Stimulated activated naive CD8-positive, alpha-beta T cell treated with anti-CD3 and anti-CD28 coated beads, Interleukin-15, Interleukin-2, amounts not matched to agents 100 U/mL and 50 U/mL, for 24 hours (primary cell): ENCODE measurements at places on chromosomes 6 and 20.

DNA sequence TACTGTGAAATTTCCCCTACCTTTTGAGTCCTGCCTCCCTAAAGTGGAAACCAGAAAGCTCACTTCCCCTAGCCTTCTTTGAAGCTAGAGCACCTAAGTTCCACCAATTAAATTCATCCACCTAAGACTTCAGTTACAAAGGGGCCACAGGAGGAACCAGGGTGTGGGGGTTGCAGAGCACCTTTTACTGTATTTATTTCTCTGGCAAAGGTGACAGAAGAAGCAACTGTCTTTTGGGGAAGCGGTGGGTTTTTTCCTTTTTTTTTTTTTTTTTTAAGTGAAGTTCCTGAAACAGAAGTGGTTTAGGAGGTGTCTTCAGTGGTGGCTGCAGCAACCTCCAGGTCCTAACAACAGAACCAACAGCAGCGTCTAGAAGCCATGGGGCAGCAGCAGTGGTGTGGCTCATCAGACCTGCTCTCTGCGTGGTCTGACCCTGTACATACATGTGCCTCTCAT is 13.1 kb downstream of the PSMB9 start:
- DNase-seq = no peak

DNA sequence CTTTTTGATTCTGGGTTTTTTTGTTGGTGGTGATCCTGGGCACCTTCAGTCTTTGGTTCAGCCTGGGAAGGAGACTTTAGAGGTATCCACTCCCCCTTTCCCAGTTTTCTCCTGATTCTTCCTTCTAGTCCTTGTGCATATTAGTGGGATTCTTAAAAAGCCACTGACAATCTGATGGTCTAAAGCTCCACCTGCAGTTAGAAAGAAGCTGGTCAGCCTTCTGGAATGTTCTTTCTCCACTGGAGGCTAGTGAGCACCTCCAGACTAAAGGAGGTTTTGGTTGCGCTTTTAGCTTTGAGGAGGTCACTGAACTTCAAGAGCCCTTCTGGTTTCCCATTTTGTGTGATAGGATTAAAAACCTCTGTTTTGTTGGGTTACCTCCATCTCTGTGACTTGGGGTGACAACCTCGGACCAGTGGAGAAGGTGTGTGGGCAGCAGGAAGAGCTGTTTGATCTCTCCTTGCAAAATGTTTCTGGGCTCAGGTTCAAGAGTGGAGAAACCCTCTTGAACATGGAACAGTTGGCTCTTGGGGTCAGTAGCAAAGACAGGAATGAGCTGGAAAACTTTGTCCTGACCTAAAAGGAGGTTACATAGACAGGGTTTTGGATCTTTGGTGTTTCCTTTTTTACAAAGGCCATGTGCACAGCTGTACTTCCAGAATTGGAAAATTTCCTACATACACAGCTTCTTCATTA is 29.0 kb downstream of the JARID2 start:
- no peak for DNase-seq

- DNase-seq = no peak
These were observed 36.9 kb downstream of the SLC24A3 start for GRCh38 chr20:19249106-19249879.

- no peak for DNase-seq
These were observed 111.2 kb downstream of the EDN3 start for GRCh38 chr20:59411589-59411988.

- no peak for DNase-seq
These were observed 48.2 kb downstream of the SIRPA start for GRCh38 chr20:1943275-1944002.

- no peak for DNase-seq
These were observed 28.4 kb upstream of the LY86 start for GRCh38 chr6:6559994-6560570.

DNA sequence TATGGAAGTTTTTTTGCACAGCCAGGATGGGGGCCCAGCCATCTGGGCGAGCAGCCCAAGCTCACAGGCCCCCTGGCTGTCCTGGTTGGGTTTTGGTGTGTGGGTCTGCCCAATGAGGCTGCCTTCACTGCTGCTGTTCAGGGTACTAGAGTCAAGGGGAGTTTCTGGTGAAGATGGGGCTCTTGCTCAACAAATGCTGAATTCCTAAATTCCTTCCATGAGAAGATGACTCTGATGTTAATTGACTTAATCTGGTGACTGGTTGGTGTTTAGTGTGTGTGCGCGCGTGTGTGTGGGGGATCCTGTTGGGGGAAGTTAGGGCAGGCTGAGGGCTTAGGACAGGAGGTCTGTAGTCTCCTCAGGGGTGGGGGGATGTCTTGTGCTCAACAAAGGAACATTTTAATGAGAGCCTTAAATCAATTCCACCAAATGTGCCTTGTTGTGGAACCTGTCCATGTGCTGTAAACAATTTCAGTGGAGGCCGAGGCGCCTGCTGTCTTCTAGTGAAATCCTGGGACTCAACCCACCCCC is 1.9 kb downstream of the PTK7 start:
- DNase-seq = no peak
